ENCODE measurements at places on chromosomes 5 and 9. TPM values are rescaled to one million over a fixed set of nuclear protein-coding genes. Genes with fewer than 3 reads are reported as not detected.

DNA sequence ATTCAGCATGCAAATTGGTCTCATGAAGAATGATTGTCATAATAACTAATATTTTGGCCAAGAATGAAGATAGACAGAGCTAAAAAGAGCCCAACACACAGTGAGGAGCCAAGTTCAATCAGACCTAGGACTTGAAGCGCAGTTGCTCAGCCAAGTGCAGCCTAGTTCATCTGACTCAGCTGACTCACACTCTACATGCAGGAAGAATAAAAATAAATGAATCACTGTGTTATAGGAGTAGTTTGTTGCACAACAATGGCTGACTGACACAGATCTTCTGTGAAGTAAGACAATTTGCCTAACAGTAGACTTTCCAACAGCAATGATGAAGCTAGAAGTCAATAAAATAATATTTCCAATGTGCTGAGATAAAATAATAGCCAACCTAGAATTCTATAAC is 261.5 kb downstream of the CEMIP2 start:
- no peak overlapping the region for H3K4me3 ChIP-seq
- no peaks in the 10 kb centered on the region for H3K36me3 ChIP-seq
- H3K27me3 ChIP-seq = peaks cover 10% of the 10 kb centered on the region
- no peak overlapping the region for H3K27ac ChIP-seq

The MARCHF11 gene
- not detected for total RNA-seq

The GPX3 gene
- total RNA-seq = not detected

DNA sequence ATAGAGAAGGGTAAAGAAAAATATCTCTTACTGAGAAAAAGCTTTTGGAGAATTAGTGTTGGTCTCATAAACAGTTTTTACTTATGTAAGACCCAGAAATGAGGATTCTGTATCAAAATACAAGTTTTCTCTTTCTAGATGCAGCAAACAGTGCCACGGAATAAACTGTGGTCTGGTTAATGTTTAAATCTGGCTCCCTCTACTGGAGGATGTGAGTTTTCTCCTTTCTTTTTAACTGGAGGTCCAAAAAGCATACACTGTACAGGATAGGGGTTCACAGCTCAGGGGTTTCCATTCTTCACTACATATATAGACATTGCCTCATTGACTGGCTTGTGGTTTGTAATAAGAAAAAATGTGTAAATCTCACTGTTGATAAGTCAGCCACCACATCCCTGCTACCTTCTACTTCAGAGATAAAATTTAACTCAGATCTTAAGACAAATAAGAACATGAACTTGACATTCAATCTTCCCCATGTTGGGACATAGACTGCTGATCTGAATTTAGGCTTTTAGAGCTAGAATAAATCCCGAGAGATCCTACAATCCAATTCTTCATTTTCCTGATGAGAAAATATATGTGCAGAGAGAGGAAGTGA is 98.9 kb downstream of the CFAP95 start:
- no peak overlapping the region for H3K4me3 ChIP-seq
- peaks cover 13% of the 10 kb centered on the region for H3K27me3 ChIP-seq
- H3K36me3 ChIP-seq = no peaks in the 10 kb centered on the region
- no peak overlapping the region for H3K27ac ChIP-seq
- H3K4me1 ChIP-seq = no peaks in the 10 kb centered on the region

- H3K4me1 ChIP-seq = peaks cover 27% of the 10 kb centered on the region
- H3K27me3 ChIP-seq = no peaks in the 10 kb centered on the region
- H3K27ac ChIP-seq = no peak overlapping the region
- DNase-seq = no peak
- no peaks in the 10 kb centered on the region for H3K36me3 ChIP-seq
Measured at GRCh38 chr9:20041697-20042081, 252.9 kb upstream of the SLC24A2 start.

The FCN2 gene
- total RNA-seq = not detected

- peaks cover 13% of the 10 kb centered on the region for H3K4me1 ChIP-seq
- peaks cover 4% of the 10 kb centered on the region for H3K36me3 ChIP-seq
- H3K27ac ChIP-seq = no peak overlapping the region
- H3K27me3 ChIP-seq = no peaks in the 10 kb centered on the region
- H3K4me3 ChIP-seq = no peak overlapping the region
- no peak for DNase-seq
Measured at GRCh38 chr9:76114144-76114543, 223.7 kb downstream of the PCSK5 start.

DNA sequence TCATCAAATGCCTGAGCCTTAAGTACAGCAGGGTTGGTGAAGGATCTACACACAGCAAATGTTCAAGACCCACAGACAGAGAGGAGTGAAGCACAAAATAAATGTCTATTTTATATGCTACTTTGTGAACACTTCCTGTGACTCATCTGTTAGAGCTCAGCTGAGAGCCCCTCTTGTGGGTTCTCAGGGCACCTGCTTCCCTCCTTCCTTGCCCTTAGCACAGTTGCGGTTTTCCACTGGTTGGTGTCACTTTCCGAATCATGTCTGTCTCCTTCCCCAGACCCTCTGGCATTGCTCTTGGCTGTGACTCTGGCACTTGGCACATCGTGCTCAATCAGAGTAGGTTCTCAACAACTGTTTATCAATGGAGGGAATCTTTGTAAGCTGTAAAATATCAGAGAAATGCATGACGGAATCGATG is 128.5 kb upstream of the STC2 start:
- no peak overlapping the region for H3K4me3 ChIP-seq
- H3K4me1 ChIP-seq = no peaks in the 10 kb centered on the region
- H3K27ac ChIP-seq = no peak overlapping the region
- peaks cover 2% of the 10 kb centered on the region for H3K27me3 ChIP-seq

The KIF24 gene
- 7.7 TPM for total RNA-seq

DNA sequence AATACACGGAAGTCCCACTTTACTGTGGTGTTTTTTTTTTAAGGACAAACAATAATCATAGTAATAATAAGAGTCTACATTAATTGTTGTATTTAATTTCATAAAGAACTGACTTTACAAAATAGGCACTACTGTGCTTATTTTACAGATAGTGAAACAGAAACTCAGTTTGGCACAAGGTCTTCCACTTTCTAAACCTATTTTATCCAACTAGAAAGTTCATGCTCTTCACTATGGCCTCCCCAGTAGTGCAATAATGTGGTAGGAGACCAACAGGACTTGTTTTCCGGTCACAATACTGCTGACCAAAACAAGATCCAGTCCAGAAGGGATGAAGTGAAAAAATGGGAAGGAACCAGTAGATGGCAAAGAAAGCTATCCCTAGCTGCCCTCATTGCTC is 531.6 kb downstream of the CAAP1 start:
- no peaks in the 10 kb centered on the region for H3K4me1 ChIP-seq
- H3K27ac ChIP-seq = no peak overlapping the region
- H3K27me3 ChIP-seq = no peaks in the 10 kb centered on the region
- no peak for DNase-seq

The LCN15 gene
- not detected for total RNA-seq

- no peak for DNase-seq
- no peaks in the 10 kb centered on the region for H3K36me3 ChIP-seq
- no peaks in the 10 kb centered on the region for H3K27me3 ChIP-seq
Measured at GRCh38 chr9:126723807-126724172, 81.0 kb upstream of the ZBTB43 start.

The PCDHGB6 gene
- not detected for total RNA-seq

GRCh38 chr5:171573451-171574225 is 154.2 kb downstream of the FGF18 start:
- no peak for DNase-seq
- peaks cover 1% of the 10 kb centered on the region for H3K36me3 ChIP-seq
- H3K4me3 ChIP-seq = no peak overlapping the region
- H3K4me1 ChIP-seq = no peaks in the 10 kb centered on the region
- no peak overlapping the region for H3K27ac ChIP-seq

The TTF1 gene
- 33.4 TPM for total RNA-seq

- no peak for DNase-seq
- no peaks in the 10 kb centered on the region for H3K4me1 ChIP-seq
- H3K36me3 ChIP-seq = peaks cover 19% of the 10 kb centered on the region
- no peak overlapping the region for H3K27ac ChIP-seq
- H3K4me3 ChIP-seq = no peak overlapping the region
- H3K27me3 ChIP-seq = peaks cover under 1% of the 10 kb centered on the region
Measured at GRCh38 chr9:128257086-128257825, 18.6 kb downstream of the GOLGA2 start.

GRCh38 chr5:149060325-149060724 is 2.5 kb downstream of the SH3TC2 start:
- H3K27me3 ChIP-seq = peaks cover 7% of the 10 kb centered on the region
- no peaks in the 10 kb centered on the region for H3K4me1 ChIP-seq
- no peak for DNase-seq
- H3K4me3 ChIP-seq = no peak overlapping the region
- H3K27ac ChIP-seq = no peak overlapping the region
- H3K36me3 ChIP-seq = no peaks in the 10 kb centered on the region

DNA sequence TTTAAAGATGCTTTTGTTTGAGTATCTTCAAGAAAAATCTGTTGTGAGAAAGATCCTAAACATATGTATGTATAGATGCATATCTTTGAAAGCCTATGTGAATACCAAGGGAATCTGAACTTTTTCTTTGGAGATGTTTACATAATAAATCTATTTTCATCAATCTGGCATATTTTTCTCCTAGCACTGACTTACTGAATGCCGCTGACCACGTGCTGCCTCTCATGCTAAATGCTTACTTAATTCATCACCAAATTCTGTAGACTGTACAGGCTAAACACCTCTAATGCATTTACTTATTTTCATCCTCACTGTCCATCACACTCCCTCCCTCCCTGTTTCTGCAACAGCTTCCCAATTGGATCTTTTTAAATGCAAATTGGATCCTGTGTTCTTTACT is 566.2 kb upstream of the WWC1 start:
- H3K36me3 ChIP-seq = no peaks in the 10 kb centered on the region
- peaks cover 5% of the 10 kb centered on the region for H3K27me3 ChIP-seq
- peaks cover 4% of the 10 kb centered on the region for H3K4me1 ChIP-seq
- H3K4me3 ChIP-seq = no peak overlapping the region
- no peak overlapping the region for H3K27ac ChIP-seq
- DNase-seq = no peak

The NTNG2 gene
- total RNA-seq = 2.0 TPM

DNA sequence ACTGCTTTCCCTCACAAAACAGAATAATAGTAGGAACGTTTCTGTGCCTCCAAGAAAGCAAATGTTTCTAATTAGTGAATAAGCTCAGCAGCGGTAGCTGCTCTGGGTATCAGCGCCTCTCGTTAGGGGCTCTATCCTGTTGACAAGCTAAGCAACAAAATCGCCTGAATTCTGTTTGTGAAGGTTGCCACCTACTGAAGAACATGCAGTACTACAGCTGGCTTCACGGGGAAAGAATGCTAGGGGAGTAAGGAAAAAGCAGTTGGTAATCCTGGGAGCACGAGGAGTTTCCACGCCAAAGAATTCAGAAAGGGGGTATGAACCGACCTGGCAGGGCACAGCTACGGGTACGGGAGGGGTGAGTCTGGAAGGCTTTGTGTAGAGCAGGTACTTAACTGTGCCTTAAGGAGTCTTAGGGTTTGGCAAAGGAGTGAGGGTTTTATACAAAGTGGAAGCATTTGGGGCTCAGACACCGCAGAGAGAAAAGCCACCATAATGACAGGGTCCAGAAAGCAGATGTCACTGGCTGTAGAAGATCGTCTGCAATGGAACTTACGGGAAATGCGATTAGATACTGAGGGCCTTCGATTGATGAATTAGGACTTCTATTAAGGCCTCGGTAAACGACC is 171.7 kb downstream of the TTC39B start:
- no peaks in the 10 kb centered on the region for H3K36me3 ChIP-seq
- DNase-seq = peak; percentile 57
- H3K4me3 ChIP-seq = no peak overlapping the region
- peaks cover 7% of the 10 kb centered on the region for H3K4me1 ChIP-seq
- H3K27ac ChIP-seq = no peak overlapping the region

The PCDH12 gene
- total RNA-seq = 0.80 TPM

GRCh38 chr5:143739746-143740145 is 72.2 kb upstream of the HMHB1 start:
- H3K4me1 ChIP-seq = peaks cover 4% of the 10 kb centered on the region
- H3K27ac ChIP-seq = no peak overlapping the region
- no peak for DNase-seq
- H3K36me3 ChIP-seq = no peaks in the 10 kb centered on the region
- H3K4me3 ChIP-seq = no peak overlapping the region

DNA sequence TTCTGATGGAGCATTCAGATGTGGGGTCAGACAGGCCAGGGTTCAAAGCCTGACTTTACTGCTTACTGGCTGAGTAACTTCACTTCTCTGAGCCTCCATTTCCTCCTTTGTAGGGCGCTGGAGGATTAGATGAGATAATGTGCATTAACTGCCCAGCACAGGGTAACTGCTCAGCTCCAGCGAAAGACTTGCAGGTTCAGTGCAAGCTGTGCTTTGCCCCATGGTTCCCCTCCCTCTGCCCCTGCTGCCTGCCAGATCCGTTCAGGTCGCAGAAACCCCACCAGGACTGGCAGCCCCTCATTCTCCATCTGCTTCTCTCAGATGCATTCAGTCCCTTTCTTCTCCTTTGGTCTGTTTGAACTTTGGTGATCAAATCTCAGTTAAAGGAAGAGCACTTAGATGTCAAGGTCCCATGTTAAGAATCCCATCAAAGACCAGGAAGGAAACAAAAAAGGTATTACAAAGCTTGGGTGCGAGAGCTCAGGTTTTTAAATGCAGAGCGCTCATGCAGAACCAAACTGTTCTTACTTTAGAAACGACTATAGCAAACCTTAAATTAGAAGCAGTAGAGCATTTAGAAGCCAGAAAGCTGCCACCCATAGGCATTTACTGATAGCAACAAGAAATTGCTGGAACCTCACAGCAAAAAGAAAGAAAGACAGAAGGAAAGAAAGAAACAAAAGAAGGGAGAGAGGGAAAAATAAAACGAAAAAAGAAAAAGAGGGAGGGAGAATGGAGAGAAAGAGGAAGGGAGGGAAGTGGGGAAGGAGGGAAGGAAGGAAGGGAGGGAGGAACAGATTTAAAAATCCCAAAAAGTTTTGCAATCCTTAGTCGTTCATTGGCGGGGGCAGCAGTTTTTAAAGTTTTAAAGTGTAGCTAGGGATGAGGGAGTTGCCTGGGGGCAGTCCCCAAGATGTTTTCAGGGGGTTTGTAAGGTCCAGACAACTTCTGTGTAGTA is 23.5 kb downstream of the AFAP1L1 start:
- no peak for DNase-seq
- no peak overlapping the region for H3K27ac ChIP-seq
- no peak overlapping the region for H3K4me3 ChIP-seq
- peaks cover 3% of the 10 kb centered on the region for H3K27me3 ChIP-seq
- H3K36me3 ChIP-seq = no peaks in the 10 kb centered on the region
